ENCODE measurements at places on chromosomes 12 and 14. TPM values are rescaled to one million over a fixed set of nuclear protein-coding genes. Genes with fewer than 3 reads are reported as not detected.
A peak's percentile ranks its signal among the peaks of the same experiment; 100 is the strongest.

DNA sequence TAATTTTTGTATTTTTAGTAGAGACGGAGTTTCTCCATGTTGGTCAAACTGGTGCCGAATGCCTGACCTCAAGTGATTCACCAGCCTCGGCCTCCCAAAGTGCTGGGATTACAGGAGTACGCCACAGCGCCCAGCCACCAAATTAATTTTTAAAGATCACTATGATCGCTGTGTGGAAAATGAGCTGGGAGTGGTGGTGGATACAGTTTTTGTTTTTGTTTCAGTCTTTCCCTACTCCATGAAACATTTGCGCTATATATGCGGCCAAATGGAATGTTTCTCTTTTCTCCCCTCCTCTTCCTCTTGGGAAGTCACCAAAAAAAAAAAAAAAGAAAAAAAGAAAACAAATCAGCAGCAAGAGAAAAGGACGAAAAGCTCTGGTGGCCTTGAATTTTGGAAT lies 20.8 kb upstream of the P2RX4 start:
- no peak for DNase-seq

GRCh38 chr12:67811437-67812361 lies 163.2 kb downstream of the DYRK2 start:
- DNase-seq = peak; percentile 77

- DNase-seq = no peak
Measured at GRCh38 chr12:92844151-92844763, 84.8 kb downstream of the EEA1 start.

GRCh38 chr14:53468876-53469275 lies 315.8 kb upstream of the DDHD1 start:
- DNase-seq = no peak

DNA sequence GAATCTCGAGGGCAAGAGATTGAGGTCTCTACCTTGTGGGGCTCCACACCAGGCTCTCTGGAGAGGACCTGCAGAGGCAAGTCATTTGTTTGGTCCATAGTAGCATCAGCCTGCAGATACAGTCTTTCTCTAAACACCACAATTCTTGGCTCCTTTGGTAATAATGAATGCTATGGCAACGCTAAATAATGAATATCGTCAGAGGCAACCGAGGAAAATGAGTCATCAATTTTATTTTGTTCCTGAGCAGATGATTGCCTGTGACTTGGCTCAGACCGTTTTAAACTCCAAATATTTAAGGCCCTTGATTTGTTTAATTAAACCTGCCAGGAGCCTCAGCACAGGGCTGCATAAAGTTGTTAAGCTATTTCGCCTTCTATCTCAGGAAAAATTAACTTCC lies 924.1 kb upstream of the TMEM132C start:
- no peak for DNase-seq

DNA sequence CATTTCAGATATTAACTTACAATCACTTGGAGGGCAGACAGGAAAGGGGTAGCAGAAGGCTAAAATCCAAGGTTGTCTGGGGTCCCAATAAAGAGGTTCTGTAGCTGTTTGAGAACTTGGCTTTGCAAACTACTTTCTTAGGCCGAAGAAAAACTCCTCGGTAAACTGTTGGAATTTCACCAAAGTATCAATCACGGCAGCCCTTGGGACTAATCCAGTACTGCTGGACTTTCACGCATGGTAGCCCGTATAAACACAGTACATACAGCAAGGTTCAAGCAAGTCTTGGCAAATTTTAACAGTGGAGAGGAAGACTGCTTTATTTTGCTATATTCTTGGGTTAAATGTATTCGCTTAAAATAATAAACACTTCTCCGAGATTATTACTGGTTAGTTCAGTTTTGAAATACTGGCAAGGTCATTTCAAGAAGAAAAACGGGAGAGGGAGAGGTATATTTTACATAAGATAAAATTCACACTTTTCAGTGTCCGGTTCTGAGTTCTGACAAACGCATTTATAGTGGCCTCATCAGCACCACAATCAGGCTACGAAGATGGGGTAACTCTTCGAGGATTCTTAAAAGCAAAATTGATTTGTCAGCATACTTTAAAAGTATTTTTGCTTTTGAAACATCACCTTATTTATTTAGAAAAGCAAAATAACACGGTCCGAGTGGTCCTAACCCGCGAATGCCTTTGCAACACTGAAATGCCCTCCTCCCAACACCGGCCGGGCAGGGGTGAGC lies 1.3 kb downstream of the SETD3 start:
- no peak for DNase-seq

GRCh38 chr14:49769171-49769570 lies 1.2 kb downstream of the KLHDC2 start:
- DNase-seq = peak; percentile 53

GRCh38 chr12:124568431-124569374 lies 1.3 kb upstream of the NCOR2 start:
- peak; percentile 93 for DNase-seq

DNA sequence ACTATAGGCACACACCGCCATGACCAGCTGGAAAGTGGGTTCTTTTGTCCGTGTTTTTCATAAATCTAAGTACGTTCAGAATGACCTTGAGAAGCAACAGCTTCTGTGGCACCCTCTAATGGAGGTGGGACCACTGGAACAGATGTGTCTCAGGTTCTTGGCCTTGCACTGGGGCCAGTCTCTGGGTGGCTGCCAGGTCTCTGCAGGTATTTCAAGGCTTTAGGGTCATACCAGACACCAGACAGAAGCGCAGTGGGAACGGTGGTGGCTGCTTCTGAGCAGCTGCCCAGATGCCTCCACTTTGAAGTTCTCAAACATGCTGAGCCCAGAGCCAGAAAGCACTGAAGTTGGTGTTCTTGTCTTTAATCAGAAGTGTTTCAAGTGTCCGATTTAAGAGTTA lies 75.0 kb upstream of the RBM19 start:
- DNase-seq = no peak

DNA sequence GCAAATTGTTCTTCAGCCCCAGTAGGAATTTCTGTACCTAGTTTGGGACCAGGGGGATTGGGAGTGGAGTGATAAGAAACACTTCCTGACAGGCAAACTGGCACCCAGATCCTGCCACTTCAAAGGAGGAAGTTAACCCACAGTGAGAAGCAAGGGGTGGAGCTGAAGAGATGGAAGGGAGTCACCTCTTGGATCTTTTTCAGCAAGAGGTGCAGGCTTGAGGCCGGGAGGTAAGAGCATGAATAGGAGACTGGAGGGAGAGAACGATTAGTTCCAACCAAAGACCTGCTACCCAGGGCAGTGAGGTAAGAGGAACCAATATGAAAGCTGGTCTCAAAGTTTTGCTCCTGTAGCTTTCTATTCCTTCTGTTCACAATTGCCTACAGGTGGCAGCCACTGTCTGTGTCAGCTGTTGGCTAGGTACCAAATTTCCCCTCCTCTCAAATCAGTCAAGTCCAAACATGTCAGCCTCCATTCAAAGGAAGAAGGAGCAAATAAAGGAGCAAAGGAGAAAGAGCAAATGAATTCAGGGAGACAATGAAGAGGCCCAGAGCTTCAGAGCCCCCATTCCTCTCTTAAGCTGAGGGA lies 14.9 kb upstream of the TAC3 start:
- peak; percentile 17 for DNase-seq

GRCh38 chr12:19150273-19150900 lies 20.9 kb downstream of the PLEKHA5 start:
- peak; percentile 4 for DNase-seq

GRCh38 chr12:39873065-39873464 lies 232.8 kb downstream of the SLC2A13 start:
- no peak for DNase-seq

DNA sequence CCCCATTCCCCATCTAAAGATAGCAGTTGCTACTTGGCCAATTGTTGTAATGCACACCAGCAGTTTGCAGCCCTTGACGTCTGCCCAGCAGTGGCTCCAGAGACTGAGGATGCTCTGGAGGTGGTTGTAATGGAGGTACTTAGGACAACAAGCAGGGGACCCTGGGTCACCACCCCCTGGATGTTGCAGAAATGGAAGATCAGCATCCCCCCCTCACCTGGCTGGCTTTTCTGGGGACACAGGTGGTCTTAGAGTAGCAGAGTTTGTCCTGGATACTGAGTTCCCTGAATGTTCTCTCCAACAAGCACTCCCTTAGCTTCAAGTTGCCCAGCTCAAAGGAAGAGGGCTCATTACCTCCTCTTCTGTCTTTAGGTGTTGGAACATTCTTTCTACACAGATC lies 250.5 kb downstream of the AACS start:
- DNase-seq = no peak

TTLL5 gene
- 43.8 TPM for total RNA-seq

FKBP4 gene
- total RNA-seq = 123 TPM

OR4K15 gene
- total RNA-seq = not detected

AQP2 gene
- total RNA-seq = not detected

OR6S1 gene
- total RNA-seq = not detected

CDKL1 gene
- total RNA-seq = 2.5 TPM

Measured in Daoy (cell line).